ENCODE measurements at places on chromosomes 12 and 14.

DNA sequence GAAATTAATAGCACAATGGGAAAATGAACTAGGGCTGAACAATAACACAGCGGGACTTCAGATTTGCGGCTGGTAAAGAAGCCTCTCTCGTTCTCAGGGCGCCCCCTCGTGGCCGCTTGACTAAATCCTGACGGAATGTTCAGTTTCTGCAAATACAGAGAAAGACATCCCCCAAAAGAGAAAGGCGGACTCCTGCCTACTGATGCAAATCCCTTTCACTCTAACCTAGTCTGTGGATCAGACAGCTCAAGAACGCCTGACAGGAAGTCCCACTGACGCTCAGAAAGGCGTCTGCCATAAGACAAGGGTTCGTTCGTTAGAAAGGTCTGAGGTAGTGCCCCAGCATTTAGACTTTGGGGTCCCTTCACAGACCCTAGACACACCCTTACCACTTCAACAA is 2.5 kb downstream of the NUAK1 start:
- peak; percentile 76 for DNase-seq

- peak; percentile 22 for DNase-seq
Measured at GRCh38 chr12:49548822-49549648, 10.2 kb downstream of the KCNH3 start.

DNA sequence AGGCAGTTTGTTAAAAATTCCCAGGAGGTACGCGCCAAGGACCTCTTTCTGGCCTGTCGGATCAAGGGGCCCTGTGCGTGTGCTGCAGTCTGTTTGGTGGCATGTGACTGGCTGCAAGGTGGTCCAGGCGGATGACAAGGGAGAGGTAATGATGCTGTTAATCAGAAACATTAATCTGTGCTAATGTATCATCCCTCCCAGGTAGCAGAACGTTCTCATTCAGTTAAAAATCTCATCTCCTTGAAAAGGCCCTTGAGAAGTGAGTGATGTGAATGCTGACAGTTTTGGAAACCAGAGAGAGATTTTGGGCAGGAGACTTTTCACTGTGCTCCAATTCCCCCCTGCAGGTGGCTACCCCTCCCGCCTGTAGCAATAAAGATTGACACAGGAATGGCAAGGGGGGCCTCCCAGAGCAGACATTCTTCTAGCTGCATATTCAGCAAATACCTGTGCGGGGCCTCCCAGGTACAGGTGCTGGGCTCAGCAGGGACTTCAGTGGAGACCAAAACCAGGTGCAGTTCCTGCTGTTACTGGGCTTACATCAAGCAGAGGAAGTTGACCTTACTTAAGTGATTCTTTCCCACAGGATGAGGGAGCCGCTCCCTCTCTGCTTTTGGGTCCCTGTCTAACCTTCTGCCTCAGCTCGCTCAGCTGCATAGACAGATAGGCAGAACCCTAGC is 364.8 kb downstream of the CACNA1C start:
- DNase-seq = no peak

DNA sequence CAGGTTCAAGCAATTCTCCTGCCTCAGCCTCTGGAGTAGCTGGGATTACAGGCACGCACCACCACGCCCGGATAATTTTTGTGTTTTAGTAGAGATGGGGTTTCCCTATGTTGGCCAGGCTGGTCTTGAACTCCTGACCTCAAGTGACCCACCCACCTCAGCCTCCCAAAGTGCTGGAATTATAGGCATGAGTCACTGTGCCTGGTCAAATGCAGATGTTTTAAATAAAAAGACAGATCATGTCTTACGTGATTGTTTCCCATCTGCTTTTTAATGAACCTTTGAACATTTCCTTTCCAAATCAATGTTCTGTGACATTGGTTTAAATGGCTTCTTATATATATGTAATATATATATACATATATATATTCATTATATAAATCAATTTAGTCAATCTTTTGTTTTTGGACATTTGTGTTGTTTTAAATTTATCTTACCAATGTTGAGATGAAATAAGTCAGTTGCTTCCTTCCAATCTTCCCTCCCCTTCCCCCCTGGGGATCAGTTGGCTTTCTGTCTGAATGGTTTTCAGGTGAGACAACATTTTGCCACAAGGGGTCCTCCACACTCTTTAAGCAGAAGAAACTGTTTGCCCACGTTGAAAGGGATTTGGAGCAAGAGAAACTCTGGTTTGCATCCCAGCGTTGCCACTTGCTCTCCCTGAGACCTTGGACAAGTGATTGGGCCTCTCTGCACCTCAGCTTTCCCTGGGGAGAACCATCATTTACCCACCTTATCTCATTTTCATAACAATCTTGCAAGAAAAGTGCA is 47.6 kb upstream of the RBM19 start:
- DNase-seq = no peak

DNA sequence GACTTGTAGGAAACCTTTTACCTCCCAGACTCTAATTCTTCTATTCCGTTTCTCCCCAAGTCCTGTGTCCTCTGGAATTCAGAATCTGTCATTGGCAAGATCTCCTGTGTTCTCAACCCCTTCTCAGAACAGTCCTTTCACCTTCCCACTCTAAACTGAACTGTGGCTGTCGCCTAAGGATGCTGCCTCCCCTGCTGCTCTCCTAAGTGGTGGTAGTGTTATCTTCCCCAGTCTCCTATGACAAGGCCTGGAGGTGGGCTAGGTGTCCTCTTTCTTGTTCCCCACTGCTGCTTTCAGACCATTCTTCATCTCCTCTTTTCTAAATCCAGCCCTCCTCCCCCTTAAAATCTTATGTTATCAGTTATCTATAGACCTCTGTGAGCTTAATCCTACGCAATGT is 397.4 kb downstream of the RAD51B start:
- no peak for DNase-seq

- DNase-seq = no peak
Measured at GRCh38 chr14:68654471-68654941, 138.4 kb downstream of the ZFP36L1 start.

DNA sequence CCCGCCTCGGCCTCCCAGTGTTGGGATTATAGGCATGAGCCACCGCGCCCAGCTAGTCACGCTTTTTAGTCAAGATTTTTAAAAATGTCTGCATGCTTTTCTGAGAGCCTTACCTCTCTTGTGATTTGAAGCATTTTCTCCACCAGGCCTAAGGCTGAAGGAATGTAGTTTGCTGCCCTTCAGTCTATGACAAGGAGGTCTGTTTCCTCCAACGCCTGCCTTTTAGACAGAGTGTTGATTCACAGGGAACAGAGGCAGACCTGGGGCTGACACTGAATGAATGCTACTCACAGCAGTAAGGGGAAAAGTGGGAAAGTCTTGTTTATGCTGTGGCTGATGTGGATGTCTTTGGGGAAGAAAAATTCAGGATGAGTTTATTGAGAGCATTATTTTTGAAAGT is 27.2 kb upstream of the MDM2 start:
- no peak for DNase-seq

DNA sequence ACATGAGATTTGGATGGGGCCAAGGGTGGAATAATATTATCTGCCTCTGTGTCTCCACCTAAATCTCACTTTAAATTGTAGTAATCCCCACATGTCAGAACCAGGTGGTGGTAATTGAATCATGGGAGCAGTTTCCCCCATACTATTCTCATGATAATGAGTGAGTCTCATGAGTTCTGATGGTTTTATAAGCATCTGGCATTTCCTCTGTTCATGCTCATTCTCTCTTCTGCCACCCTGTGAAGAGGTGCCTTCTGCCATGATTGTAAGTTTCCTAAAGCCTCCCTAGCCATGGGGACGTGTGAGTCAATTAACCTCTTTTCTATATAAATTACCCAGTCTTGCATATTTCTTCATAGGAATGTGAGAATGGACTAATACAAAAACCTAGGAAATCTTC is 29.9 kb downstream of the TSPAN19 start:
- DNase-seq = no peak

GRCh38 chr14:73105050-73105449 is 31.3 kb upstream of the PSEN1 start:
- DNase-seq = no peak

All from stimulated activated CD4-positive, alpha-beta T cell treated with anti-CD3 and anti-CD28 coated beads, Interleukin-2, amount 100 ng/mL, for 48 hours (primary cell).